M059J (cell line): ENCODE measurements at places on chromosomes 3 and 15.
A peak's percentile ranks its signal among the peaks of the same experiment; 100 is the strongest.

GRCh38 chr15:62497356-62497755, 332.3 kb upstream of the C2CD4B start:
- no peak for DNase-seq

- DNase-seq: peak; percentile 35
Observed at GRCh38 chr3:134029734-134030378, at the start of gene SLCO2A1. Gene SLCO2A1, minus strand, starts transcription at chr3:134029925. Its CDS starts 123 bp downstream, at chr3:134029802.

GRCh38 chr3:60313951-60314461, 937.2 kb downstream of the FHIT start:
- DNase-seq: no peak

DNA sequence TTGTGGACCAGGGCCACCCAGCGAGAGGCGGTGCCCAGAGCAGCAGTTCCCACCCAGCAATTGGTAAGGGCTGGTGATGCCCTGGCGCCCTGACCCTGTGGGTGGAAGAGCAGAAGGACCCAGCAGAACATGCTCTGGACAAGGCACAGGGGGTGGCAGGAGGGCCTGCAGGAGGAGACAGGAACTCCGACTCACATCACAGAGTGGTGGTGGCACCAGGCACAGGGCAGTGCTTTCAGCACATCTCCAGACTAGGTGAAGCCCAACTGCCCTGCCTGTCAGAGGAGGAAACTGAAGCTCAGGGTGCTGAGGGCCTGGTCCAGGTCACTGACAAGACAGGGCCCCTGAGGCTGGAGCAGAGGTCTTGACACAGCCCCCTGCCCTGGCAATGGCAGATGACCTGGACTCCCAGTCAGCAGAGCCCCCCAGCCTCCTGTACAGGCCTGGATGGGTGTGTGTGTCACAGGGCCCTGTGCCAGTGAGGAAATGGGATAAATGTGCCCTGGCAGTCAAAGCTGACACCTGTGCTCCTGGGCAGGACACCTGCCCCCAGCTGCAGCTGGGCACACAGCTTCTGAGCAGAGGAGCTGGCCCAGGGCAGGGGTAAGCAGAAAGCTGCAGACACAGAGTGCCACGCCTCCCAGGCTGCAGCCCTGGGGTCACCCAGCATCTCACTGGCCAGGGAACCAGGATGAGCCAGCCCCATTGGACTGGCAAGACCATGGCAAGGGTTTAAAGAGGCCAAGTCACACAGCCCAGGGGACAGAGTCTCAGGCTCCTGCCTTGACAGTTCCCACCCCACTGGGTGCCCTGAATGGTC, 11.4 kb downstream of the KLF15 start:
- no peak for DNase-seq

GRCh38 chr15:94185547-94186236, 45.7 kb upstream of the MCTP2 start:
- no peak for DNase-seq

GRCh38 chr3:125194849-125195601, 17.5 kb downstream of the SLC12A8 start:
- DNase-seq: peak; percentile 75

GRCh38 chr3:170638988-170639387, 53.1 kb upstream of the SLC7A14 start:
- no peak for DNase-seq

DNA sequence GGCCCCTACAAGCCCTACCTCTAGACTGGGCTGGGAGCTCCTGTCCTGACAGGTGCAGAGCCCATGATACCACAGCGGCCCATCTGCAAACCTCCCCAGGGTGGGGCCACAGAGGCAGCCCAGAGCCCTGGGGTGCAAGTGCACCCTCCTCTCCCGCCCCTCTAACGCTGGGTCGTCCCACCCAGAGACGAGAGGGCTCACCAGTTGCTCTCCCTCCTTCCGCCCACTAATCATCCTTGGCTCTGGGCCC, 742 bp downstream of the TNK2 start:
- DNase-seq: no peak

DNA sequence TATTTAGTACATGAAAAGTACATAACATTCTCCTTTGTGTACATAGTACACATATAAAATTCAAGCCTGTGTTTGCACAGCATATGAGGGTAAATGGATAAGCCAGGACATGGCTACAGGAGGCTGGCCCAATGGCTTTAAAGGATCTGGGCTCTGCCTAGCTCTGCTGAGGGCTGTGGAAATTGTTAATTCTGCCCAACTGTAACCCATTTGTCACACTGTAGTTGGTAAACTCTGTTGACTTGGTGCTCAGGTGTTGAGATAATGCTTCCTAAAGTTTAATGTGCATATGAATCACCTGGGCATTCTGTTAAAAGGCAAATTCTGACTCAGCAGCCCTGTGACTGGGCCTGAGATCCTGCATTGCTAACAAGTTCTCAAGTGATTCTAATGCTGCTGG, 196.5 kb upstream of the ZPLD1 start:
- peak; percentile 50 for DNase-seq

GRCh38 chr15:68785541-68785940, 35.2 kb downstream of the ANP32A start:
- no peak for DNase-seq

DNA sequence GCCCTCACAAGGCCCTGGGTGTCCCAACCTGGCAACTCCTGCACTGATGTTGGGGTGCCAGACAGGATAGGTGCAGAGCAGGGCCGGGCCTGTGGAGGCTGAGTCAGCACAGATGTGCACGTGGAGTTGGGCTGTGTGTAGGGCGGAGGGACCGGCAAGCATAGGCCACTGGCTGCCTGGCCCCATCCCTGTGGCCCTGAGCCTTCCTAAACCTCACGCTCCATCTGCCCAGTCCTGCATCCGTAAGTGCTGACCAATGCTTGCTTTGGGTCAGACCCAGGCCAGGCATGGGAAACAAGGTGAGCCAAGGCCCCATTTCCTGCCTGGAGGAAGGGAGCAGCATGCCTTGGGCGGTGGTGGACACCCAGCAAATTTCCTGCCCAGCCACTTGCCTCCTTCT, 5.8 kb upstream of the IQSEC1 start:
- no peak for DNase-seq

- DNase-seq: peak; percentile 15
Observed at GRCh38 chr15:83848315-83849050, 194.6 kb downstream of the ADAMTSL3 start.

- DNase-seq: peak; percentile 99
Observed at GRCh38 chr3:194270627-194271459, 80.3 kb downstream of the CPN2 start.

GRCh38 chr3:4332991-4333390, 29.8 kb downstream of the SETMAR start:
- no peak for DNase-seq

DNA sequence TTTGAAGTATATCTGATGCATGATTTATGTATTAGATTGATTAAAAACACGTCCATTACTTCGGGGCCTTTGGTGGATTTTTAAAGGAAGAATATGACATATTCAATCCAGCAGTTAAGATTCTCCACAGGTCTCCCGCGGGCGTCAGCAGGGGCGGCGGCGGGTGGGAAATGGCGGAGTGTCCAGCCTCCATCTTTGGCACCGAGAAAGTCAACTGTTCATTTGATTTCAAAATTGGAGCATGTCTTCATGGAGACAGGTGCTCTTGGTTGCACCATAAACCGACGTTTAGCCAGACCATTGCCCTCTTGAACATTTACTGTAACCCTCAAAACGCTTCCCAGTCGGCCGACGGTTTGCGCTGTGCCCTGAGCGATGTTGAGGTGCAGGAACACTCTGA, 7.2 kb upstream of the NANOGP8 start:
- no peak for DNase-seq
